ENCODE measurements at places on chromosomes 2 and 18. TPM values are rescaled to one million over a fixed set of nuclear protein-coding genes. Genes with fewer than 3 reads are reported as not detected.

DNA sequence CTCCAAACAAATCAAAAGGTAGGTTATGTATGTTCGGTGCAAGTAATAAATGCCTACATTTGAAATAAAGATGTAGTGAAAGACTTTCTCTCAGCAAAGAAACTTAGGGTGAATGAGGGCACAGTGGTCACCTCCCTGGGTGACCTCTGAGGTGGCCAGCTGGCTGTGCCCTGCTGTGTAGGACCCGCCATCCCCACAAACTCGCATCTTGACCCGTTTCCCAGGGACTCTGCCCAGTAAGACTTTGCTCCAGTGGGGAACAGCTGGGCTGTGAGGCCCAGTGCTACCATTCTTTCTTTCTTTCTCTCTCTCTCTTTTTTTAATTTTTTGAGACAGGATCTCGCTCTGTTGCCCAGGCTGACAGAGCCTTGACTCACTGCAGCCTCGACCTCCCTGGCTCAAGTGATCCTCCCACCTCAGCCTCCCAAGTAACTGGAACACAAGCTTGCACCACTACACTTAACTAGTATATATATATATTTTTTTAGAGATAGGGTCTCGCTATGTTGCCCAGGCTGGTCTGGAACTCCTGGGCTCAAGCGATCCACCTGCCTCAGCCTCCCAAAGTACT, 8.2 kb upstream of the GAREM2 start:
- DNase-seq = no peak

GRCh38 chr18:69528435-69528834, 127.7 kb downstream of the DOK6 start:
- DNase-seq = no peak

- peak; percentile 52 for DNase-seq
These were observed 118.7 kb downstream of the VAPA start for GRCh38 chr18:10032331-10033015.

DNA sequence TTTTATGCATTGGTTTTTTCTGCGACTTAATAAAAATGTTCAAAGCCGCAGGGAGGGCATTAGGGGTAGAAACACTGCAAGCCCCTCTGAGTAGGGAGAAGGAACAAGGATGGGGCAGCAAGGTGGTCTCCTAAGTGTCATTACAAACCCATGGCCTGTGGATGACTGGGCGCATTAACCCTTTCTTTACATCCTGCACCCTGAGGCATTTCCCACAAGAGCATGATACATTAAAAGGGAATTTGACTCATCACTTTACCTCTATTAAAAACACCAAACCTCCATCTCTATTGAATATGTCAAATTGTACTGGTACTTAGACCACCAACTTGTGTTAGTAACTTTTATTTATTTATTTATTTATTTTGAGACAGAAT, 112.5 kb downstream of the VIT start:
- DNase-seq = no peak

DNA sequence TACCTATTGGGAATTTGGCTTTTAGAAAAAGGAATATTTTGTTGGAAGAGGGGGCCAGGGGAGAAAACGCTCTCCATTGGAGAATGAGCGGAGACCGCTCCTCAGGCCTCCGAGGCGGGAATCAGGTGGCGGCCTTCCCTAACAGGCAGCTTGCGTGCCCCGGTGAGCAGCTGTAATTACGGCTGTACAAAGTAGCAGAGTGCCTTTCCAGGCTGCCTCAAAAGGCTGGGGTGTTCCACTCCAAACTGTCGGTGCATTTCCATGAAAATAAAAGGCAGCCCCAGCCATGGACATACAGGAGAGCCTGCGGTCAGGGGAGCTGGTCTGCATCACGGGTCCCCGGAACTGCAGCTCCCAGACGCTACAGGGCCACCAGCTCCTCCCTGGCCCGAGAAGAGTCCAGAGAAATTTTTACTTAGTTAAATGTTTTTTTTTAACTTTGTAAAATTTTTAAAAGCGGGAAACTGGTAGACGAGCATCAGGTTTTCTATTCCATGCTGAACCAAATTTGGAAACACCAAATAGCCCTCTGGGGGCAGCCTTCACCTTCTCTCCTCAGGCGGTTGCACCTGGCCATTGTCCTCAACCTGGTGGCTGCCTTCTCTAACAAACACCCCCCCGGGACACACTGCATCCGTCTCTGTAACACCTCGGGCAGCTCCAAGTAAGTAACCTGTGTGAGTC, 209.3 kb upstream of the SALL3 start:
- DNase-seq = no peak

Gene NOSTRIN
- total RNA-seq = not detected

Gene MSGN1
- total RNA-seq = not detected

Gene HMSD
- 0.26 TPM for total RNA-seq

Gene CD8A
- total RNA-seq = 667 TPM

Gene POTEI
- not detected for total RNA-seq

DNA sequence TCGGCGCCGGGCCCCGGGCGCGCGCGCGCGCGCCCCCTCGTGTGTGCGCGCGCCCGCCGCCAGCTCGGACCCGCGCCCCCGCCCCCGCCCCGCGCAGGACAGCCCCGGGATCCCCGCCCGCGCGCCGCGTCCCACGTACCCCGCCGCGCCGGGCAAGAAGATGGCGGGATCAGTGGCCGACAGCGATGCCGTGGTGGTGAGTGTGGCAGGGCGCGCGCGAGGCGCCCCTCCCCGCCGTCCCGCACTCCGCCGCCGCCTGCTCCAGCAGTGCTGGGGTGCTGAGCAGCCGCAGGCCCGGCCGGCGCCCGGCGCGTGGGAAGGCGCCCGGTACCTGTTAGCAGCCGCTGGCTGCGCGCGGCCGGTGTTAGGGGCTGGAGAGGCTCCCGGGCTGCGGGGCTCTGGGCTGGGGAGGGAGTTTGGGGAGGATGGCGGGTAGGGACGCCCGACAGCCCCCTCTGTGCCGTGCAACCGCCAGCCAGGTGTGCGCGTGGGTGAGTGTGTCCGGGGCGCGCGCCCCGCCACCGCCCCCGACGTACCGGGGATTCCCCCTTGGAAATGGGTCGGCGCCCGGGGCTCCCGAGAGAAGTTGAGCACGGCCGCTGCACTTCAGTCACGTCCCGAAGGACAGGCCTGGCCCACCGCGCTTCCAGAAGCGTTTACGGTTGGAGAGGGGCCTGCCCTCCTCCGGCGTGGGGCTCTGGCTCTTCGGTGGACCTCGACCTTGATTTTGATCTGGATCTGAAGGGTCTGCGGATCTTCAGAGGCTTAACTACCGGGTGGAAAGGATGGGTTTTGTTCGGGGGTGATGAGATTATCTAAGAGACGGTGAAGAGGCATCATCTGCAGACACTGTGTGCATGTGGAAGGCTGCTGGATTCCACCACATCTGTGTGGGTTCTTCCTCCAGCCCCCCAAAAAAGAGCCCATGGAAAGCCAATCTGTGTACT, 697 bp downstream of the LGALSL start:
- DNase-seq = peak; percentile 48

- no peak for DNase-seq
These were observed 101.5 kb downstream of the GALNT1 start for GRCh38 chr18:35683021-35683420.

DNA sequence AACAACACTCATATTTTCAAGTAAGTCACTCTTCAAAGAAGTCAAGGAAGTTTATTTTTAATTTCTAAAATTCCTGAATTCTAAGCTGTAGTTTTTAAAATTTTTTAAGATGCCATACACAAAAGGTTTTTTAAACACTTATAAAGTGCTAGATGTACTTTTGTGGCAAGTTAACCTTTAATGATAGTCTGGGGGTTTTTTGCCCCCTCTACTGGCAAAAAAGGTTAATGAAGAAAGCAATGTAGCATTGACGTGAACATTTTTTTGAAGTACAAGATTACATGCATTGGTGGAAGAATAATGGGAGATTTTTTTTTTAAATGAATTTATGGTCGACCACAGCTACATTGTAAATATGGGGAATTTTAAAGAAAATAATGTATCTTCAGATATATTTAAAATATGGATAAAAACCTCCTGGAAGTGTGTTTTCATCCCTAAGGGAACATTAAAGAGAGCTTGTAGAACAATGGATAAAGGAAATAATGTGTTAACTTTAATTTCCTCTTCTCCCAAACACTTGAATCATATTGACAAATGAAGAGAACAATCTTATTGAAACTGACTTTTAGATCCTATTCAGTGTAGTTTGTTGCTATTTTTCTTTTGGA, 12.6 kb downstream of the ITPRID2 start:
- peak; percentile 29 for DNase-seq

- DNase-seq = no peak
These were observed 5.4 kb downstream of the GDF7 start for GRCh38 chr2:20672201-20672951.

GRCh38 chr2:46547223-46548102, 68.1 kb downstream of the TMEM247 start:
- DNase-seq = no peak

Gene IL37
- total RNA-seq = not detected

DNA sequence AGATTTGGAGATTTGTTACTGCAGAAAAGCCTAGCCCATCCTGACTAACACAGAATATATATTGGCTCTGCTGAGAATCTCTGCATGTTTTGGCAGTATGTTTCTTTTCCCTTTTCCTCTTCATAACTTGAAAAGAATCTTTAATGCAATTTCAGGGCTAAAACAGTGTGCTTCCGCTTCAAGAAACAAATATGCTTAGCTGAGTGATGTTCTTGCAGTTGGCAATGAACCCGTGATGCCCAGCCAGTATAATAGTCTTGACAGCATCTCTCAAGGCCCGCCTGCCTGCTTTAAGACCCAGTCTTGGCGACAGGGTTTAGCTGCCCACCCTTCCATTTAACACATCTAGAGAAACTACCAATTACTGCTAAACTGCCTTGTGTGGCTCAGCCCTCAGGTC, 184.5 kb downstream of the INO80D start:
- DNase-seq = no peak

Gene RETSAT
- 28.4 TPM for total RNA-seq

GRCh38 chr18:76604935-76605240, 109.8 kb upstream of the ZNF516 start:
- no peak for DNase-seq

GRCh38 chr2:237045449-237045848, 40.2 kb upstream of the COPS8 start:
- DNase-seq = no peak

GRCh38 chr2:127008265-127009015, 98.5 kb downstream of the BIN1 start:
- no peak for DNase-seq

GRCh38 chr2:129781749-129782632, 197.5 kb upstream of the RAB6C start:
- DNase-seq = no peak

DNA sequence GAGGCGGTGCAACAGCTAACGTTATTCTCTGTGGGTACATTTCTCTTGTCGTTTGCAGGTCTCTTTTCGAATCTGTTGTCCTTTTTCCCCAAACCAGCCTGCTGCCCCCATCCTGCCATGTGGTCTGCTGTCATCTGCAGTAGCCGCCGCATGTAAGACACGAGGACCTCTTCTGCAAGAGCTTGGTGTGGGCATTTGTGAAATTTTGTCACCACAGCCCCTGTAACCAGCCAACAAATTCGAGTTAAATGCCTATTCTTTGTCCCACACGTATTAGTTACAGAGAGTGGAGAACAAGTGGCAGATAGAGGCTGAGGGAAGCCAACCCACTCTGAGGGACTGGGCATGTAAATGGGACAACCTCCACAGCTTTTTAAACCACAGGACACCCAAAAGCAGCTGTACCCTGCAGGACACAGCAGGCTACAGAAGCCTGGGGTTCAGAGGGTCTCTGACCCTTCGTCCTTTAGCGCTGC, 35.0 kb downstream of the ITGA6 start:
- peak; percentile 41 for DNase-seq

- DNase-seq = no peak
These were observed 164.7 kb downstream of the DNAH7 start for GRCh38 chr2:195903956-195904355.

Gene CFLAR
- 90.4 TPM for total RNA-seq

- DNase-seq = no peak
These were observed 83.4 kb downstream of the MTCL1 start for GRCh38 chr18:8788503-8789429.

GRCh38 chr2:11550302-11550701, 16.5 kb downstream of the GREB1 start:
- no peak for DNase-seq

Gene CCBE1
- total RNA-seq = not detected

DNA sequence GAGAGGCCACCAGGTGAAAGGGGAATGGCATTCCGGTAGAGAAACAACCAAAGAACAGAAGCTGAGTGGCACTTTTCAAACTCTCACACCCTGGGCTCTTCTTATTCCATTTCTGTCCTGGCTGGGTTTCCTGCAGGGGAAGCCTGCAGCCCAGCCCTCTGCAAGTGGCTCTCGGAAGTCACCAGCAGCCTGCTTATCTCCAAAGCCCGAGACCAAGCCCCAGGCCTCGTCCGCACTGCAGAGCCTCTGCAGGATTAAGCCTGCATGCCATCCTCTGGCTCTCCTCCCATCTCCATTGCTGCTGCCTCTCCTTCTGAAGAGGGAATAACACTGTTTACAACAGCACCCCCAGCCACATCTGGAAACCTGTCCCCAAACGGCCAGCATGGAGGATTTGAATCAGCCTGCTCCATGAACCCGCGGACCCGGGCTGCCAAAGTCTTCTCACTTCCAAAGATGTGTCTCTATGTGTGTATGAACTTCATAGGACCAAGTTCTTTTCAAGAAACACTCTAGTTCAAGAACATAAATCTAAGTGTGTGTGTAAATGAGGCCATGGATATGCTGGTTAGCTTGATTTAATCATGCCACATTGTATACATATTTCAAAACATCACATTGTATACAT, 54.2 kb downstream of the DIPK1C start:
- no peak for DNase-seq

Gene EVA1A
- total RNA-seq = not detected

DNA sequence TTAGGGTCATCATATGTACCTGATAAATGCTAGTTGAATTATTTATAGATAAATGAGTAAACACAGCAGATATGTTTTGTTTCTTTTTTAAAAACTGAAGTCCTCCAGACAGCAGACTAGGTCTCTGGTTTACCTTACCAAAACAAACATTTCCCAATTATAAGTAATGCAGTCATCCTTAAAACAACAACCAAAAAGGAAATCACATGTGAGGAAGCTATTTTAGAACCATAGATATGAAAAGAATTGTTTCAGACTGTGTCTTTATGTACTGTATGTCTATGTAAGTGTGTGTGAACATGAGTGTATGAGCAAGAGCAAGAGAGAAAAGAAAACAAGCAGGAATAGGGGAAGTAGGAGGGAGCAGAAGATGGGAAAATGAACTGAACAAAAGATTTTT, 441.0 kb downstream of the CPS1 start:
- no peak for DNase-seq

DNA sequence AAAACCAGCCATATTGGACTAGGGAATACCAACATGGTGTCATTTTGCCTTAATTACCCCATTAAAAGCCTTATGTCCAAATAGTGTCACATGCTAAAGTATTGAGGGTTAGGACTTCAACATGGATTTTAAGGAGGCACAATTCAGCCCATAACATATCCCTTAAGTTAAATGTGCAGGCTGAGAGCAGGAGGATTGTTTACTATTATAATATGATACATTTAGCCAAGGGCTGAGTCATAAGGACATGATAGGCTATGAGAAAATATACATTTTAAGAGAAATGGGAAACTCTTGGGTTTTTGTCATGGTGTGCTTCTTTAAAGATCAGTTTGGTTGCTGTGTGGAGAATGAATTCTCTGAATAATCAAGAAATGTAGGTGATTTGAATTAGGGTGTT, 136.8 kb downstream of the RDH14 start:
- no peak for DNase-seq

- DNase-seq = no peak
These were observed 450.1 kb downstream of the LPIN1 start for GRCh38 chr2:12196495-12196894.
